ENCODE measurements at places on chromosomes 7 and 10.

- DNase-seq = no peak
Observed at GRCh38 chr10:97426776-97427570, 982 bp downstream of the PGAM1 start.

DNA sequence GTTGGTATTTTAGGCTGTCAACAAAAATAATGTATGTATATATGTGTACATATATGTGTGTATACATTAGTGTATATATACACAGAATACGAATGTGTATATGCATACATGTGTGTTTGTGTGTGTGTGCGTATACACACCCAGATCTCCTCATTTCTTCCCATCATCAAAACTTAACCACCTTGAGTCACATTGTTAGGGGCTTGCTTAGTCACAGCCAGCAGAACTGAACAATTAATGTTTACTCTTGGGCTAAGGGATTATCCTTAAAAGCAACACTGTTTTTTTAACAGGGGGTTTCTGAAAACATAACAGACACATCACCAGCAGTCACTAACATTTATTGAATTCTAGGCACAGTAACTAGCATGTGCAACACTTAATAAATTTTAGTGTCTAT is 83.0 kb upstream of the ASAH2 start:
- no peak for DNase-seq

DNA sequence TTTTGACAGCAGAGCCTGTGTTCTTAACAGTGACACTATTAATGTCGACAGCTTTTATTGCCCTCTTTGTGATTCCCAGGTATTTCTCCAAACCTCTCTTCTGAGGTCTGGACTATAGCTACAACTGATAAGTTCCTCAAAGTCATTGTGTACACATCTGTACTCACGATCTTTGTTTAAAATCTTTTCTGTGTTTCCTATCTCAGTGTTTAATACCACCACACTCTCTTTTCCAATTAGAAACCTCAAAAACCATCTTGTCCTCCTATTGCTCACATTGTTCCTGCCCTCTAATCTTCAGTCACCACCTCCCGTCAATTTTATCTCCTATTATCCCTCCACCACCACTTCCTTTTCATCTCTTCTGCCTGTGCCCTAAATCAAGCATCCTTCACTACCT is 12.9 kb upstream of the WASL start:
- DNase-seq = no peak

GRCh38 chr7:145848691-145849090 is 267.9 kb upstream of the CNTNAP2 start:
- no peak for DNase-seq

GRCh38 chr10:33214174-33214573 is 120.3 kb downstream of the NRP1 start:
- DNase-seq = no peak

DNA sequence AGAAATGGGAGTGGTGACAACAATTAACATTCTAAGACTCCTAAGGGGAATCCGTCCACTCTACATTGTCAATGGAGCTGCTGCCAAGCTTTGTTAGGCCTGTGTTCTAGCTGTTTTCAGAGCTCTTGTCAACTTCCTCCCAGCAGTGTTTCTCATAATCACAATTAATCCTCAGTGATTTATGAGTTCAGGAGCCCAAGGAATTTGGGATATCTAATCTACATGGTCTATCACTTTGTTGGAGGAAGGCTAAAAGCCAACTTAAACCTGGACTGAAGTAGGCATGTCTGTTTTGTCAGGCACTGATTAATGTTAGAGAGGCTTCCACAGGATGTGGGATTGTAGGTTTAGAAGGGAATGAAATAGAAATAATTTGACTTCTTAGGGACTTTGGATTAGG is 10.2 kb upstream of the OR2F2 start:
- DNase-seq = no peak

- no peak for DNase-seq
Observed at GRCh38 chr7:41492603-41493002, 210.3 kb downstream of the INHBA start.
